Stimulated activated CD4-positive, alpha-beta T cell treated with anti-CD3 and anti-CD28 coated beads, Interleukin-1b, Interleukin-23, amount 100 ng/mL, for 24 hours (primary cell): ENCODE measurements at places on chromosomes 7 and 10.
A peak's percentile ranks its signal among the peaks of the same experiment; 100 is the strongest.

GRCh38 chr7:74579800-74580685, 77.5 kb upstream of the GTF2I start:
- DNase-seq = no peak

DNA sequence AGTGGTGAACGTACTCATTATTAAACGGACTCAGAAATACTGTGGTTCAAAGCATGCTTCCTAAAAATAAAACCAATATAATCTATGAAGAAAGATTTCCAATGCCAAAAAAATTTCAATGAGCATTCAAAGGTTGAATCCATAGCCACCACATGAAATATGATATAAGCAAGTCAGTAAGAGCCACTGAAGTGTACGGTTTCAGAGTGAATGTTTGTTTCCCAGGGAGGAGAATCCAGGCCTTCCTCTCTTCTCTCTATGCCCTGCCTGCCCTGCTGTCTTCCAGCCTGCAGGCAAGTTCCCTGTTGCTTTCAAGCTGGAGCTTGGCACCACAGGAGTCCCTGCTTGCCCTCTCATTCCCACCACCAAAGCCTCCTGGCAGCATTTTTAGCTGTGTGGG, 1171.6 kb upstream of the C7orf33 start:
- no peak for DNase-seq

DNA sequence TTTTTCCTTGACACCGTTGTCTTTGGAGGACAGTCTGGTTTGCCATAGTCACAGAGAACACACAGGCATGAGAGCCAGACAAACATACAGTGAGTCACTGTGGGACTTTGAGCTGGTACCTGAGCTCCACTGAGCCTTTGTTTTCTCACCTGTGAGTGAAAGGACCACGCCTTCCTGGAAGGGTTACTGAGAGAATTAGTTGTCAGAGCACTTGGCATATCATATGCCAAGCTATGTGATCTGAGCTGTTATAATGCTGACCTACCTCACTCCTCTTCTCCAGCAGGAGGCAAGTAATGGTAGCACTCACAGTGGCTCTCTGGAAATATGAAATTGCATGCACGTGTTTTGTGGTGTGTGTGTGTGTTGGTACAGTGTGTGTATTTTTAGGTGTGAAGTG, 59.7 kb downstream of the CXCL12 start:
- no peak for DNase-seq

- no peak for DNase-seq
Measured at GRCh38 chr10:5816170-5816569, 2.9 kb upstream of the GDI2 start.

GRCh38 chr7:28062197-28062991, 118.2 kb downstream of the JAZF1 start:
- DNase-seq = peak; percentile 12

GRCh38 chr10:24561453-24561852, 162.2 kb downstream of the ARHGAP21 start:
- no peak for DNase-seq

- DNase-seq = no peak
Measured at GRCh38 chr10:71067098-71067740, 145.2 kb upstream of the UNC5B start.

- no peak for DNase-seq
Measured at GRCh38 chr7:30224511-30225062, 59.8 kb upstream of the ZNRF2 start.

DNA sequence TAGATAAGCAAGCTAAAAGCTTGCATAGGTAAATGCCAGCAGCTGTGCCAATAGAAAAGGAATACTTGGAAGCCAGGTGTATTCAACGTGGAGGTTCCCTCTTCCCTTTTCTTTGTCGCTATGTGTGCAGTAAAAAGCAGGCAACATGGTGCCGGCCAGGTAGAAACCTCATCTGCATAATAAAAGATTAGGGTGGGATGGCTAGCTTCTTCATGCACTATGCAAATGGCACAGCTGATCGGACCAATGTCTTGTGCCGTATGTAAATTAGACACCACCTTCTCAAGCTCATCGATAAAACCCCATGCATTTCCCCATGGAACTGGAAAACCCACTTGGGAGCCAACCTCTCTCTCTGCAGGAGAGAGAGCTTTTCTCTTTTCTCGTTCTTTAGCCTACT, 150.9 kb upstream of the FOXK1 start:
- no peak for DNase-seq

GRCh38 chr7:28767356-28767755, 190.8 kb downstream of the TRIL start:
- DNase-seq = no peak

DNA sequence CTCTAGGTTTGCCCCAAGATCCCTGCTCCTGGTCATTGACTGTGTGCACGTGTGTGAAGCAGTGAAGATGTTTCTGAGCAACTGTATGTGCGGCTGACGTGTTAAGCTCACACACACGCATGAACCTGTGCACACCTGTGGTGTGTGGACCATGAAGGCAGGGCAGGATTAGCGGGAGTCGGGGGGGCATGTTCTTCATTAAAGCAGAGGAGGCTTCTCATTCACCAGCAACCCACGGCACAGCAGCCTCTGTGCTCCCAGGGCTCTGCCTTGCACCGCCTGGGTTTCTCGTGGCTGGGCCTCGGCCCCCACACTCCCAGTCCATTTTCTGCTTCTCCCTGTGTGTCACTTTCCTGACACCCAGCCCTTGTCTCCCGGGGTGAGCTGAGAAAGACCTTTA, 824 bp upstream of the TACR2 start:
- DNase-seq = no peak

- DNase-seq = no peak
Measured at GRCh38 chr10:60042914-60043313, 136.6 kb upstream of the CCDC6 start.

DNA sequence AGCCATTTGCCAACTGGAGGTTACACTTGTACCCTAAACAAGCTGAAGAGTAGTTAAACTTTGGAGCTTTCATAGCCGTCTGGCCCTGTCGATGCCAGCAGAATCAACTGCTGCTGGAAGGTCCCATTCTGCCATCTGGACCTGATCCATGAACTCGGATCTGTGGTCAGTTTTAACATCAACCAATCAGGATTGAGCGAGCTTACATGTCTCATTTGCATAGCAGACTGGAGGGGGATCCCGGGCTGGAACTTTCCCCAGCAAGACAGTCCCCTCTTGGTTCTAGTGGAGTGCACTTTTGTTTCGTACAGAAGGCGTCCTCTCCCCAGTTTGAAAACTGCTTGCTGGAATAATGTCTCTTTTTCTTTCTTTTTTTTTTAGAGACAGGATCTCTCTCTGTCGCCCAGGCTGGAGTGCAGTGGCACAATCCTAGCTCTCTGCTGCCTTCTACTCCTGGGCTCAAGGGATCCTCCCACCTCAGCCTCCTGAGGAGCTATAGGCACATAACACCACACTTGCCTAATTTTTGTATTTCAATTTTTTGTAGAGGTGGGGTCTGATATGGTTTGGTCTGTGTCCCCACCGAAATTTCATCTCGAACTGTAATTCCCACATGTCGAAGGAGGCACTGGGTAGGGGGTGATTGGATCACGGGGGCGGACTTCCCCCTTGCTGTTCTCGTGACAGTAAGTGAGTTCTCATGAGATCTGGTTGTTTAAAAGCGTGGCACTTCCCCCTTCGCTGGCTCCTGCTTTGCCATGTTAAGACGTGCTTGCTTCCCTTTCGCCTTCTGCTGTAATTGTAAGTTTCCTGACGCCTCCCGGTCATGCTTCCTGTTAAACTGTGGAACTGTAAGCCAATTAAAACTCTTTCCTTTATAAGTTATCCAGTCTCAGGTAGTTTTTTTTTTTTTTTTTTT, 42.8 kb upstream of the SEPHS1 start:
- DNase-seq = no peak

DNA sequence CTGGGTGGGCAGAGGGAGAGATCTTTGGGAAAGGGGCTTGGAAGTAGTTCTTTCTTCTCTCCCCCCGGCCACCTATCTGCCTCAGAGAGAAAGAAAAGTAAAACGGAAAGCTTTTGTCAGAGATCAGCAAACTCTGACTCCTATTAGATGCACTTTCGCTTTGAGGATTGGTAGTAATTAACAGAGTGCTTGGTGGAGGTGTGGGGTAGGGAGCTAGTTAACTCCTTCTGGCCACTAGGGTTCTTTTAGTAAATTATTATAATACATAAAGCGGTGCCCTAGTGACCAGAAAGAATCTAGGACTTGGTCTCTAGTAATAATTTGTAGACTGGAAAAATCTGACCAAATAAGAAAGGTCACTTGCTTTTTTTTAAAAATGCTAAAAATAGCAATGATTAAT, 54.6 kb downstream of the CPVL start:
- DNase-seq = no peak

- DNase-seq = no peak
Measured at GRCh38 chr7:17709127-17709526, 231.2 kb downstream of the SNX13 start.

GRCh38 chr10:98351831-98352402, 63.1 kb downstream of the PYROXD2 start:
- DNase-seq = no peak

DNA sequence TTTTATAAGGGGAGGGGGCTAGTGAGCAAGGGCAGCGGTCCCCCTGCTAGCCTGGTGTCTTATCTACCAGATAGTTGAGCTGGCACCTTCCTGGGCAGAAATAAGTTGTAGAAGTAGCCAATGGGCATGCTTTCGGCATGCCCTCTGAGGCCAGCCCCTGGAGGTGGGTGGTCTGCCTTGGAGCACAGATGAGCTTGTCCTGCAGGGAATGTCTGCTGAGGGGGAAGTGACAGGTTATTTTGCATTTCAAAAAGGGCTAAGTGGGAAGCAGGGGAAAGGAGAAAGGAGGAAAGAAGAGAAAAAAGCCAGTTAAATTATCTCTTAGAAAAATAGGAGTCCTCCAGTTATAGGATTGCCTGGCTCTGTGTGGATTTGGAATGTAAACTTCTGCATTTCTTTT, 88.9 kb downstream of the GPR26 start:
- no peak for DNase-seq

GRCh38 chr7:93935102-93935501, 13.6 kb downstream of the GNG11 start:
- DNase-seq = no peak

- no peak for DNase-seq
Measured at GRCh38 chr10:29131952-29132547, 156.8 kb upstream of the LYZL1 start.

- no peak for DNase-seq
Measured at GRCh38 chr7:30893357-30893756, 18.3 kb upstream of the AQP1 start.

DNA sequence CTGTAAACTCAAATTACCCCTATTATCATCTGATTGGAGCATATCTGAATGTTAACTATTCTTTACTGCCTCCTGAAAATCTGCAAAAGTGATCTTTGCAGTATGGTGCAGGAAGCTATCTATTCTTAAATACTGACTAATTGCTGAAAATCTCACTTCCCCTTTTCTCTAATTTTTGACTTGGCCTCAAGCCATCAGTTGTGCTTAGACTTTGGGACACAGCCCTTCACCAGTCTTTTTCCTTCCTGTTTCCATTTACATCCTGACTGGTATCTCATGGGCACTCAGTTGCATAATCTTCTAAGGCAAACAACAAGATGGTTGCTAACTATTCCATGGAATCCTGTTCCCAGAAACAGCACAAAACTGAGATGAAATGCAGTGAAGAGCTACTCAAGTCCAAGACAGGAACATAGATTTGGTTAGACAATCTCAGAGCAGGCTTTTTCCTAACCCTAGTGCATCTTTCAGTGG, 228.5 kb downstream of the SORCS1 start:
- no peak for DNase-seq

DNA sequence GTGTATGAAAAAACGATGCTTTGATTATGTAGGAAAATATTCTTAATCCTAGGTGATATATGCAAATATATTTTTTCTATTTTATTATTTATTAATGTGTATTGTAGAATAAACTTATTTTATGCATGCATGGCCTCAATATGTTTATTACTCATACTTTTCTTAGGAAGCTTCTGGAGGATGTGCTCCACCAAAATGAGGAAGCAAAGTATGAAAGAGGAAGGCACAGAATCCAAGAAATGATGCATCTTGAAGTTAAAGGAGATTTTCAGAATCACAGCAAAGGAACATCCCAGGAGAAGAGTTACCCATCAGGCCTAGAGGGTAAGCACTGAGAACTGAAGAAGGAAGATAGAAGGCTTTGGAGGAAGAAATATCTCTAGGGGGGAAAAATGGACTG, 35.0 kb upstream of the MRPS16 start:
- DNase-seq = no peak

DNA sequence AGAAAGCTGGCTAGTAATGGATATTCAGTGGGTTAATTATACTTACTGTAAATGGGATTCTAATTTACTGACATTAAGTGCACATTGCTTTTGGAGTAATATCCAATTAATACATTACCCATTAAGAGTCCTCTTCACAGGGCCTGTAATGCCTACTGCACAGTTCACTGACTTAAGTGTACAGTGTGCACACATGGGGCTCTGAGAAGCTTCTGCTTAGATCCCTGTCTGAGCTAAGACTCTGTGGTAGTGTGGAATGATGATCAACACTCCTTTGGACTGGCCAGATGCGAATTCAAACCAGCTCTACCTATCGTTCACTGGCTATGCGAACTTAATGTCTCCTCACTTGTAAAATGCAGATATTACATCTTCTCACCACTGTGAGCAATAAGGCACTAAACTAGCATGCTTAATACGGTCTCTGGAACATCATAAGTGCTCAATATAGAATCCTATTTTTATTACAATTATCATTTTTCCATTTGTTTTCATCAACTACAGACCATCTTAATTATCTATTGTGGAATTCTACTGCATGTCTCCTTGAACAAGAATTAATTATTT, 53.8 kb upstream of the SEC61G start:
- no peak for DNase-seq

GRCh38 chr7:147894271-147894670, 696.3 kb upstream of the C7orf33 start:
- DNase-seq = no peak

DNA sequence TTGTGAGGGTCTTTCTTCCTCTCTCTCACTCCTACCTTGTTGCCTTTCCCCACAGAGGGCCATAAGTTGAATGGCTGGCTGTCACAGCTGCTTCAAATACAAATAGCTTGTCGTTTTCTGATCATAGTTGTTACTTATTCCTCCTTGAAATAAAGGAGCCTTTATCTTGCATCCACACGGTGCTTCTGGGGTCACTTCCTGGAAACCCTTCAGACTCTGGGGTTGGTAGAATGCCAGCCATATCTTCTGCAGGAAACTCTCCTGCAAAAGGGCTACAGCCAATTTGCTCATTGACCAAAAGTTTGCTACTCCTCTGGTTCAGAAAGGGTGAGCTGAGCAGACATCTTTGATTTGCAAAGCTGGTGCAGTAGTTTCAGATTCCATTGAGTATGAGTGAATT, 70.4 kb downstream of the FAM185A start:
- DNase-seq = no peak

- no peak for DNase-seq
Measured at GRCh38 chr10:95193944-95194343, at the start of gene ACSM6. TSS of gene ACSM6 (plus strand) at chr10:95194238. CDS start at chr10:95194486, 248 bp downstream.

DNA sequence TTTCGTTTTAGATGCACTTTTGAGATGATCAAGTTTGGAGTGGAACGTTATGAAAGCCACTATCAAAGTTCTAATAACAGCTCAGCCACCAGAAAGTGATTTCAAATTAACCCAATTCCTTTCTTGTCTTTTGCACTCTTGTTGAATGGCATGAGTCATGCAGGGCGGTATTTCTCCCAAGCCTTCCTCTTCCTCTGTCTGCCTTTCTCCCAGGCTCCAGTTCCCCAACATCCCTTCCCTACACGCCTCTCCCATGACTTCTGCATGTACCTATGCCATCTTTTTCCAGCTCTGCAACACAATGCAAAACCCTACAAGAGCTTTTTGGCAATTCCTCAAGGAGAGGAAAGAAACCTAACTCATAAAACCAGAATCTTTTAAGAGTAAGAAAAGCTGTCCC, 21.8 kb upstream of the NPS start:
- no peak for DNase-seq

- DNase-seq = no peak
Measured at GRCh38 chr7:1811850-1812508, 141.9 kb downstream of the ELFN1 start.
